NCI-H2029 (cell line): ENCODE measurements at places on chromosomes 4 and X.
A peak's percentile ranks its signal among the peaks of the same experiment; 100 is the strongest.

DNA sequence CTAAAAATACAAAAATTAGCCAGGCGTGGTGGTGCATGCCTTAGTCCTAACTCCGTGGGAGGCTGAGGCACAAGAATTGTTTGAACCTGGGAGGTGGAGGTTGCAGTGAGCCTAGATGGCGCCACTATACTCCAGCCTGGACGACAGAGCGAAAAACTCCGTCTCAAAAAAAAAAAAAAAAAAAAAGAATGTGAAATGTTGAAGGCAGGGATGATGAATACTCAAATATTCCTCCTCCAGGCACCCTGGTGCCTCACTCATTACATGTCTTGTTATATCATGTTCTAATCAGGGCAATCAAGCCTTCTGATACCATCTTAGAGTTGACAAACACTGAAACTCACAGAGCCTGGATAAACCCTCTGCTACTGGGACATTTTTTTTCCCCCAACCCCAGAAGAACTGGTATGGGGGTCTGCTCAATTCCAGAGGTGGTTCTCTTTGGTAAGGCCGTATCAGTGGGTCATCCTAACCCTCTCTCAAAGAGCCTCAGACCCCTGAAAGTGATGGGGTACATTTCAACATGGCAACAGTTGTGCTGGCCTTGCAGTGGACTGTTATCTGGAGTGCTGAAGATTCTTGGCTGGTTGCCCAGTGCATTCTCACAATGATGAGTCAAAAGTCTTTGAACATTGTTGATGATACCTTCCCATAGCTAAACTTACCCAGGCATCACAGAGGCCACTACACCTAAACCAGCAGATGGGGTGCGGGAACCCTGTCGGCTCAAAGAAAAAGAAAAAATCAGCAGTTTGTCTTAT lies 2.4 kb upstream of the SH3KBP1 start:
- DNase-seq, result no peak

DNA sequence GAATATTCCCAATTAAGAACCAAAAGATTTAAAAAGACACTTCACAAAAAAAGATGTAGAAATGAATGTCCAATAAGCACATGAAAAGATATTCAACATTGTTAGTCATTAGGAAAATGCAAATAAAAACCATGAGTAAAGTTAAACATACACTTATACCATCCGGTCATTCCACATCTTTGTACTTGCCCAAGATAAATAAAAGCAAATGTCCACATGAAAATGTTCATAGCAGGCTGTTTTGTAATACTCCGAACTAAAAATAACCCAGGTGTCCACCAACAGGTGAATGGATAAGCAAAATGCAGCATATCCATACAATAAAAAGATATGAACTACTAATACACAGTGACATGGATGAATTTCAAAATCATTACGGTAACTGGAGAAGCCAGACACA lies 28.6 kb upstream of the ZCCHC4 start:
- no peak for DNase-seq

DNA sequence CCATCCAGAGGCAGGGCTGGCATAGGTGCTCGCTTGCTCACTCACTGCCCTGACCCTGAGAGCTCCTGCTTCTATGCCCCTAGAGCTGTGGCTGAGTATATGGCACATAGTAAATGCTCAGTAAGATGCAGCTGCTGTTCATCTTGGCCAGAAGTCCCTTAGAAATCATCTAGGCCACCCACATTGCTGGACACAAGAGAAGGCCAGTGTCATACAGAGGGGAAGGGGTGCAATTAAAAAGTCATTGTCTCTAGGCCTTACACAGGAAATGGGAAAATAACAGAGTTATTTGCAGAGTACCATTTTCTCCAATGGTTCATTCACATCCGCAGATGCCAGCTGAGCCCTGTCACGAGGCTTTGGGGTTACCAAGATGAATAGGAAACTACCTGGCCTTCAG lies 88.8 kb downstream of the MAMLD1 start:
- no peak for DNase-seq

- peak; percentile 28 for DNase-seq
Observed at GRCh38 chr4:40321574-40322275, 13.4 kb upstream of the CHRNA9 start.

DNA sequence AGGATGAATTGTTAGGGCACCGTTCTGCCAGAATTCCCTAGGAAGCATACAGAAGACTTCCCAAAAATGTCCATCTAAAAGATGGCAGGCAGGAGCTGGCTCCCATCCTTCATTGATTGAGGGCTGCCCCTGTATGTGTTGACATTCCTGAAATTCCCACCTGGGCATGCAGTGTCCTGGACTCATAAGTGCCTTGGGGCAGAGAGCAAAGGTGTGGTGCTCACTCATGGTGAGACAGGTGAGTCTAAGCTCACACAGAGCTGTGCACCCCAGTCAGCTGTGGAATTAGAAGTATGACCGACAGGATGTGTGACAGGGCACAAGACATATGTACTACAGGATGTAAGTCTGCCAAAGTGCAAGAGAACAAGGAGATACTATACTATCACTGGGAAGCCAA lies 271.9 kb downstream of the MID1IP1 start:
- DNase-seq, result no peak

GRCh38 chr4:47719576-47719975 lies 118.3 kb downstream of the CORIN start:
- no peak for DNase-seq

GRCh38 chr4:112082954-112083586 lies 62.2 kb upstream of the FAM241A start:
- DNase-seq, result no peak

GRCh38 chr4:82745173-82745842 lies 53.3 kb downstream of the SCD5 start:
- no peak for DNase-seq

DNA sequence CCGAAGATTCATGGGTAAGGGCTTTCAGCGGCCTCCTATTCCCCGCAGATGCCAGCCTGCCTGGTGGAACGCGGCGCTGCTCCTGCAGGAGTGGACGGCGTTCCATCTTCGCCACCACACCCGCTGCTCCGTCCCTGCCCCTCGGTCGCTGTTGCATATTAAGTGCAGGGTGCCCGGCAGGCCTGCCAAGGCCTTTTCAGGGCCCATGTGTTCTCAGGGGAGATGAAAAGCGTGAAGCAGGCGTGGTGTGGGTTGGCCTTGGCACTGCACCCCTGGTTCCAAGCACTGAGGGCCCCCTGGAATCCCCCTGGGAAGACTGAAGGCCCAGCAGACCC lies 52.0 kb downstream of the SORCS2 start:
- no peak for DNase-seq

DNA sequence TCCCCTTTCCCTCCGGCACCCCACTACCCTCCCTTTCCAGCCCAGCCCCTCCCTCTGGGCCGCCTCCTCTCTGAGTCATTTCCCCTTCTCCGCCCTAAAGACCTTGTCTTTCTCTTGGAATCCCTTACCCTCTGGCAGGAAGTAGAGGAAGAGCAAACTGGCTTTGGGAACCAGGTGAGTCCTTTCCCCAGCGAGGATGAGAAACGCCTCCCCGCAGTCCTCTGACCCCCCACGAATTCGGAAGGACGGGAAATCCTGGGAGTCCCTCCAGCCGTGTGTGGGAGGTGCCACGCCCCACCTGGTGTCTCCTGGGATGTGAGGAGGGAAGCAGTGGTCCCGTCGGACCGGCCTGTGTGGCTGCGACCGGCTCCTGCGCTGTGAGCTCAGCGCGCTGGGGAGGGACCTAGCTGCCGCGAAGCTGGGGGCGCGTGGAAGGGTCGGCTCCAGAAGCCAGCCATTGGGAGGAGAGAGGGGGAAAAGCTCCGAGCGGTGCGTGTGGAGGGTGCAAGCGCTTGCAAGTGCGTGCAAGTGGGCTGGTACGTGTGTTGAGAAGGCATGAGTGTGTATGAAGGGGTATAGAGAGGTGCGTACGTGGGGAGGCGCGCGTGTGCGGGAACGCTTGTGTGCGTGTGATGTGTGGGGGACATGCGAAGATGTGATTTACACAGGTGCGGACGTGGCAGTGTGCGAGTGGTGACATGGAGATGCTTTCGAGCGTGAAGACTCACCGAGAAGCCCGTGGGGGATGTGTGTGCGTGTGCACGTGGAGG lies 46.3 kb downstream of the TEX13B start:
- no peak for DNase-seq

GRCh38 chr4:109547394-109547793 lies 12.7 kb upstream of the MCUB start:
- DNase-seq, result no peak

- no peak for DNase-seq
Observed at GRCh38 chr4:66943112-66943511, 602.2 kb downstream of the CENPC start.

DNA sequence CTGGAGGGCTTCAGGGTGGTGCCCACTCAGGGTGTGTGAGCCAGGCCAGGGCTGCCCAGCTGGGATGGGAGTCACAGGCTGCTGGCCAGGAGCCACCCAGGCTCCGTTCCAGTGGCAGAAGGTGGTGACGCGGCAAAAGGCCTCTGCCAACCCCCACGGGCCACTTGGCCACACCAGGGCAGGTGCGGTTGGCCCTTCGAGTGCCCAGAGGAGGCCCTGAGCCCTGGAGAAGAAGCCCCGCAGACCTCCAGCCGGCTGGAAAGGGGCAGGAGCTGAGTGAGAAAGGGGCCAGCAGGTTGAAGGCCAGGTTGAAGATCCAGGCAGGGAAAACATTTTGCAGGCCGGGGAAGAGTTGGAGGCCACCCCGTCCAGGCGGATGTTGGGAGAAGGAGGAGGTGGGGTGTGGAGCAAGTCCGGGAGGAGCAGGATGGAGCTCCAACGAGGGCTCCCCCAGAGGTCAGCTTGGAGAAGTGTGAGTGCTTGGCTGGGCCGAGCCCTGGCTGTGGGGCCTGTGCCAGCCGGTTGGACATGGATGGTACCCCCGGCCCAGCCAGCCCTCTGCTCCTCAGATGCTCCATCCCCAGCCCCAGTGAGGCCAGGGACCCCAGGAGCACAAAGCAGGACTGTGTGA lies 2.8 kb upstream of the CPLX1 start:
- no peak for DNase-seq
